ENCODE measurements at places on chromosomes 7 and 10.

- peak; percentile 11 for DNase-seq
Observed at GRCh38 chr7:36153571-36154097, 580 bp downstream of the EEPD1 start.

DNA sequence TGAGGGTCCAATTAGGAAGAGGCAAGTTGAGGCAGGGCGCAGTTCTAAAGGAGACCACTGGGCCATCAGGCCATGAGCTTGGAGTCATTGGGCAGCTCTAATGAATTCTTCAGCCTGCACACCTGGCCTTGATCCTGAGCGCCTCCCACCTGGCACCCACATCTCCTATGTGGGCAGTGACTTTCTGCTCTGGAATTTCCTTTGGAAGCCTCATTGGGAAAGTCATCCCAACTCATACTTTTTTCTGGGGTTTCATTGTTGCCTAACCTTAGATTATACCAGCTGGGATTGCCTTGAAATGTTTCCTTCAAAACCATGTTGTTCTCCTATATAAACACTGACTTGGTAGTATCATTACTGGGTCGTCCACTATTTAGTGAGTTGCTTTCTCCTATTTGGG, 54.1 kb downstream of the PLPP4 start:
- peak; percentile 64 for DNase-seq

DNA sequence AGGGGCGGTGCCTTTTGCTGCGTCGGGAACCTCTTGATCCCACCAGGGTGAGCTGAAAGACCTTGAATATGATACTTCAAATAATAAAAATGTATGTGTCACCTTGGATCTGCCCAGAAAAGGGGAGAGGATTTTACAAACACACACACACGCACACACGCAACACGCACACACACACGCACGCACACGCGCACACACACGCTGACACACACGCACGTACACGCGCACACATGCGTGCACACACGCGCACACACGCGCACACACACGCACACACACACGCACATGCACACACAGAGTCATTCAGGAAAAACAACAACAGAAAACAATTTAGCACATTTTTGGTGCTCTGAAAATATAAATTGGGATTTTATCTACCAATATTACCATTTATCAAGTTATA, 379.5 kb downstream of the PAXIP1 start:
- no peak for DNase-seq

DNA sequence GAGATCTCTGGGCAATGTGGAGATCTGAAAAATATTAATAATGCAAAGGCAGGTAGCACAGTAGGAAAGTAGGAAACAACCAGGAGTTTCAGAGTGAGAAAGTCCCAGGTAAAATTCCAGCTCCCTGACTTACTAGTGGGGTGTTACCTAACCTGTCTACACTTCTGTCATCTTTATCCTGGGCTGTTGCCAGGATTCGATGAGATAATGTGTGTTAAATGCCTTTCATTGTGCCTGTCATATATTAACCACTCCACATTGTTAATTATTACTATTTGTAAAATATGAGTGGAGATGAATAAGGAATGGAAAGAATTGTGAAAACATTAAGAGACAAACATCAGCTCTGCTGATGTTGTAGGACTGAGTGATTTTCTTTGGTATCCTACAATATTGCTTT, 50.0 kb upstream of the FRMD4A start:
- no peak for DNase-seq

GRCh38 chr7:135282561-135283254, 49.1 kb downstream of the STRA8 start:
- DNase-seq, result no peak

DNA sequence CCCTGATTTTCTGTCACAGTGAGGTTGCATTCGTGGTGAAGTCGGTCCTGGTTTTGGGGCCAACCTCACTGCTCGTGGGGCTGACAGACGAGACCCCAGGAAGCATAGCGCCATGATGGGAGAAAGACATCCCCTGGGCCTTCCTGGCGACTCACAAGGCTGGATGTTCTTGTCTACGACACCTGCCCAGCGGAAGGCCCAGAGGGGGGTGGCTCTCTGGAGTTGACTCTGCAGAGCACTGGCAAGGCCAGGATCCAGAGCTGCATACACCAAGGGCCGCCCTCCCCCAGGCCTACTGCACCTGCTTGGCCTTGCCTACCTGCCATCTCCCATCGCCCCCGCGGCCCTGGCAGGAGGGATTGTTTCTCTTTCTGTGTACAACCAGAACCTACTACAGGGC, 608.9 kb downstream of the PTPRN2 start:
- DNase-seq, result no peak

DNA sequence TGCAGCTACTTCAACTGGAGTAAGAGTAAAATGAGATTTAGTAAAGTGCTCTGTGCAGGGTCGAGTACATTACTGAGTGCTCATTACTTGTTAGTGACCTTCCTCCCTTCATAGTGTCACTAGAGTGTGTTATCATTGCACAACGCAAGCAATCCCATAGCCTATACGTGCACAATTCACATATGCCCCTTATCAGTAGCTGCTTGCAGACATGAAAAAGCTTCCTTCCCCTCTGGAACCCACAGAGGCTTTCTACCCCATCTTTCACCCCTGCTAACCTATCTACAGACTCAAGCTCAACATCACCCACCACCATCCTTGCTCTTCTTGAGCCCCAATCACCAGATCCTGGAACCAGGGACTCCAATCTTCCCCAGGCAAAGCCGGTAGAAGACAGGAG, 59.3 kb downstream of the C7orf25 start:
- DNase-seq, result no peak

DNA sequence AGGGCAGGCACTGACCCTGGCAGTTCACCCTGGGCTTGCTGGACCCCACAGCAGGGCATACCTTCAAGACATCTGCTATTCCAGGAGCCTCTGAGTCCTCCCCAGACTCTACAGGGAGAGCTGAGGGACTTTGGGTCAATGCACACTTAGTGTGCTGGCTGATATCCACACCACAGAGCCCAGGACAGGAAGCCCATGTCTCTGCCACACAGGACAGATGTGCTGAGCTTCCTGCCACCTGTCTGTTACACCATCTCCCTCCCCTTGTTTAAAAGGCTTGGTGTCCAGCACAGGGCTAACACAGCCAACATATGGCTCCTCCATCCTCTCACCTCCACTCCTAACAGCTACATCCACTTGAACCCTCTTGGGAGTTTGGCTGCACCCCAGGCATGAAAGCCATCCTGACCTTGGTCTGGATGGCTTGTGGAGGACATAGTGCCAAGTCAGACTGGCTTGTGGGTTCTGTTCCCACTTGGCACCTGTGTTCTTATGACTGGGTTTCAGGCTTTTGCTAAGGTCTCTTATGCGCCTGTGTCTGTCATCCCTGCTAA, 529.8 kb downstream of the GALNT17 start:
- DNase-seq, result no peak

DNA sequence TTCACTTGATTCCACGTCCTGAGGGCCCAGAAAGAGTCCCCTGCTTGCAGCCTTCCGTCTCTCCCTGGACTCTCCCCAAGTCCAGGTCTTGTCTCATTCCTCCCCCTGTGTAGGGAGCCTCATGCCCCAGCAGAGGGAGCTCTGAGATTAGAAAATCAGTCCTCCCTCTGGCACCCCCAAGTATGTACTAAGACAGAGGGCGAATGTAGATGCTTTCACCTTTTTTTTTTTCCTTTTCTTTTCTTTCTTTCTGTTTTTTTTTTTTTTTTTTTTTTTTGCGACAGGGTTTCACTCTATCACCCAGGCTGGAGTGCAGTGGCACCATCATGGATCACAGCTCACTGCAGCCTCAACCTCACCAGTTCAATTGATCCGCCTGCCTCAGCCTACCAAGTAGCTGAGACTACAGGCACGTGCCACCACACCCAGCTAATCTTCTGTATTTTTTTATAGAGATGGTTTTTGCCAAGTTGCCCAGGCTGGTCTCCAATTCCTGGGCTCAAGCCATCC, 10.3 kb downstream of the SFXN3 start:
- peak; percentile 86 for DNase-seq

- DNase-seq, result peak; percentile 4
Observed at GRCh38 chr7:114574384-114574783, 159.8 kb downstream of the FOXP2 start.

DNA sequence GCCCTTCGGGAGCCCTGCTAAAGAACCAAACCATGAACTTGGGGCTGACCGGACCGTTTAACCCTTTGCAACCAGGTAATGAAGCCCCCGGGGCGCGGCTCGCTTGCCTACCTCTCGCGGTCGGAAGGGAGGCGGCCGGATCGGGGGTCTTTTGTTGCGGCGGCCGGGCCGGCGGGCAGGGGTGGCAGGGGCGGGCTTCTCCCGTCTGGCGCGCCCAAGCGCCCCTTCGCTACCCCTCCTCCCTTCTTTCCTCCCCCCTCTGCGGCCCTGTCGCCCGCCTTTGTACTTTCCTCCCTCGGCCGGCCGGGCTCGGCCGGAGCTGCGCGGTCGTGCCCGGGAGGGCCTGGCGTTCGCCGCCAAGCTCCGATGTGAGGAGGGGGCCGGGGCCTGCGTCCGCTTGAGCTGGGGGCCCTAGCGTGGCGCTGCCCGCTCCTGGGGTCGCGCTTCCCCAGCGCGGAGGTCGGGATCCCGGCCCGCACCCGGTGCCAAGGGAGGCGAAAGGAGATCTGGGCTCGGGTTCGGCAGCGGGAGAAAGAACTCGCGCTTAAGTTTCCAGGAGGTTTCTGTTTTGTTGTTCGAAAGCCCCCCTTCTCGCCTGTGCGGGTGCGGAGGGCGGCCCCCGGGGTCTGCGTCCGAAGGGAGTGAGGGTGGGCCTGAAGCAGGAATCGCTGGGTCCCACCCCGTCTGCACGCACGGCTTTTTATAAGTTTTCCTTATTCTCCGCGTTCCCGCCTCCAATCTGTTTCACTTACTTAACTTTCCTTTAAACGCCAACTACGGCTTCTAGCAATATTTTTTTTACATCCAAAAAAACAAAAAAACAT, 436.8 kb upstream of the GALNT17 start:
- peak; percentile 54 for DNase-seq

GRCh38 chr10:125565046-125565445, 117.9 kb downstream of the TEX36 start:
- DNase-seq, result no peak

GRCh38 chr7:122311050-122311700, 6.6 kb upstream of the FEZF1 start:
- no peak for DNase-seq

DNA sequence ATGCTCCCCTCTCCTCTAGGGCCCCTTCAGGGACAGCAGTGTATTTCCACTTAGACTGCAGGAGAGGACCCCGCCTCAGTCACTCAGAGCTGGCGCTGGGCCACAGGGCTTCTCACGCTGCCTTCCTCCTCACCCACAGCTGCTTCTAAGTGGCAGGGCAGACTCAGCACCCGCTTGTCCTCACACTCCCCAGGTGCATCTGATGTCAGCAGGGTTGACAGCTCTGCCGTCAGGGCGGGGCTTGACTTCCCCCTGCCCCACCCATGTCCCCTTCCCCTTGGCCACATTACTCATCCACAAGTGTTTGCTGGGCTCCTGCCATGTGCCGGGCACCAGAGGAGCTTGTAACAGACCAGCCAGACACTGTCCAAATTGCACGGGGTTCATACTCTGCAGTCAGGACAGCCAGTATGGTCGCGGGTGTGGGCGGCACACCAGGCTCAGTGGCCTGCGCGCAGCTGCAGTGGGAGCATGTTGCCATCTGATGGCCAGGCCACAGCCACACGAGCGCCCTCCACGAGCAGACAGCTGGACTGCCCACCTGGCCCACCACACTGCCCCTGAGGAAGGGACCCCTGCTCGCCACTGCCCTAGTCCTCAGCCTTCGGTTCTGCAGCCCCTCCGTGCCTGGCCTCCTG, 29.3 kb upstream of the TTYH3 start:
- DNase-seq, result no peak

GRCh38 chr10:30166929-30167328, 107.5 kb upstream of the JCAD start:
- DNase-seq, result no peak

DNA sequence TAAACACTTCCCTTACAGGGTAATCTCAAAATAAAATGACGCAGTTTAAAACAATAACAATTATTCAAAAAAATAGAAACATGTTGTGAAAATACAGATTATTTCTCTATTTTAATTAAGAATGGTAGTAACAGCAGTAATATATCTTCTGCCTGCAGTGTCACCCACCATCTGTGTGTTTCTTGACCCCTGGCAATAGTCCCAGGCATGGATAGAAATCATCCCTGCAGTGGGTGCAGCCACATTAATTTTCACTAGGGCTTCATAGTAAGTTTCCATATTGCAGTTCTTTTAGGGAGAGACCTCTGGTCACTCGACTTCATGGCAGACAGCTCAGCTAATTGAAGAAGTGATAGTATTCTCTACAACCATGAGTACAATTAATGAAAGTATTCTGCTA, 470.1 kb upstream of the TEX47 start:
- no peak for DNase-seq

GRCh38 chr7:92623544-92623943, 33.4 kb upstream of the FAM133B start:
- no peak for DNase-seq

DNA sequence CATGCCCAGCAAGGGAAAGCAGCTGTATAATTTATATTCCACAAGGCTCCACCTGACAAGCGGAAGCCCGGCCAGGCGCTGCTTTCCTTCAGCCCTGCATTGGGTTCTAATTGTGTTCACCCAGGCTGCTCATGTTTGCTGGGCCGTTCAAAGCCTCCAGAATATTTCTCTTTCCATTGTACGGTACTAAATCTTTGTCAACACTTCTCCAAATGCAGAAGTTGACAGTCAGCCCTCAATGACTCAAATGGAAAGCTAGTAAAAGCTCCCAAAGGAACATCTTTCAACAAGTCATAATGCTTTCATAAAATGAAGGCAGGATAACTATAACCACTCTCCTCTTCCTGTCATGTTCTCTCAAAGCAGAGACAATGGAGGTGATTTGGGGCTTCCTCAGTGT, 17.8 kb upstream of the CPXM2 start:
- DNase-seq, result no peak

- DNase-seq, result no peak
Observed at GRCh38 chr10:102246261-102246660, 929 bp downstream of the GBF1 start.

Measured in GM03348 (cell line).